ENCODE measurements at places on chromosomes 11 and 22. TPM values are rescaled to one million over a fixed set of nuclear protein-coding genes. Genes with fewer than 3 reads are reported as not detected.

Gene CRYBB2
- not detected for total RNA-seq

Gene F2
- total RNA-seq, result not detected

Gene RCOR2
- total RNA-seq, result 1.6 TPM

Gene HPX
- total RNA-seq, result 0.14 TPM

Gene LIF
- 82.9 TPM for total RNA-seq

Gene USP2
- total RNA-seq, result not detected

Gene GRIK4
- 0.29 TPM for total RNA-seq

Gene SCGB1C1
- total RNA-seq, result not detected

Gene RHOG
- total RNA-seq, result 28.2 TPM

Gene RIMBP3C
- total RNA-seq, result 0.22 TPM

Gene GAS2
- total RNA-seq, result 0.66 TPM

Gene FXYD2
- total RNA-seq, result 0.22 TPM

Gene SEZ6L
- not detected for total RNA-seq

Gene MCM5
- total RNA-seq, result 8.1 TPM

Gene CALCB
- not detected for total RNA-seq

Gene ZNRD2
- total RNA-seq, result 79.0 TPM

Gene KRTAP5-5
- not detected for total RNA-seq

Gene CDC45
- 1.8 TPM for total RNA-seq

Measured in placental pericyte (primary cell).